ENCODE measurements at places on chromosomes 2 and 18.

- DNase-seq, result peak; percentile 52
Observed at GRCh38 chr2:231052494-231053451, 3.9 kb upstream of the PSMD1 start.

DNA sequence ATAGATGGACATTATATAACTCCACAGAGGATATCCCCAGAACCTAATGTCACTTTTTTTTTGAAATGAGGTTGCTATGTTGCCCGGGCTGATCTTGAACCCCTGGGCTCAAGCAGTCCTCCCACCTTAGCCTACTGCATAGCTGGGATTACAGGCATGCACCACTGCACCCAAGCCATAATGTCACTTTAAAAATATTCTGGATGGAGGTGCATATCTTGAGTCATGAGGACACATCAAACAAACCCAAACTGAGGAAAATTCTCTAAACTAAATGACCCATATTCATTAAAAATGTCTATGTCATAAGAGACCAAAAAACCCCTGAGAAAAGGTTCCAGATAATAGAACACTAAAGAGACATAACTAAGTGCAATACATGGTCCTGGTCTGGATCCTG is 36.3 kb downstream of the OSGEPL1 start:
- DNase-seq, result no peak

GRCh38 chr18:55869556-55870501 is 281.8 kb upstream of the TCF4 start:
- no peak for DNase-seq

GRCh38 chr2:102074152-102074783 is 68.3 kb upstream of the IL1R1 start:
- peak; percentile 87 for DNase-seq

DNA sequence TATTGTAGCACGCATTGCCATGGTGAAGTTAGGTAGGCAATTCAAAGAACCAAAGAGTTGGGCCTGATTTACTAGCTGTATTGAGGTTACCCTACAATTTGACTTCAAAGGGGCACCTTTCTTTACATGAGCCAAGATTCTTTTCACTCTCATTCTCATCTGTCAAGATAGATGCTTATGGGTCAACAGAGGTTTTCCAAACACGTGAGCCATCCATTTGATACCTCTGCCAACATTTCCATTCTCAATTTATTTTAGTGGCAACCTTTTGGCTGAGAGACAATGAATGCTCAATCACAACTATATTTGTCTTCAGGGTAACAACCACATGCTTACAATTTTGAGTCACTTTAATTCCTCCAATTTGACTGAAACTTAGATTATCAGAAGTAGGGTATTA is 370.6 kb upstream of the CDH20 start:
- DNase-seq, result no peak

GRCh38 chr2:136441979-136442714 is 323.2 kb upstream of the THSD7B start:
- no peak for DNase-seq

GRCh38 chr18:14936313-14936712 is 188.3 kb downstream of the ANKRD30B start:
- DNase-seq, result no peak

GRCh38 chr18:10926621-10927161 is 222.7 kb downstream of the PIEZO2 start:
- no peak for DNase-seq

DNA sequence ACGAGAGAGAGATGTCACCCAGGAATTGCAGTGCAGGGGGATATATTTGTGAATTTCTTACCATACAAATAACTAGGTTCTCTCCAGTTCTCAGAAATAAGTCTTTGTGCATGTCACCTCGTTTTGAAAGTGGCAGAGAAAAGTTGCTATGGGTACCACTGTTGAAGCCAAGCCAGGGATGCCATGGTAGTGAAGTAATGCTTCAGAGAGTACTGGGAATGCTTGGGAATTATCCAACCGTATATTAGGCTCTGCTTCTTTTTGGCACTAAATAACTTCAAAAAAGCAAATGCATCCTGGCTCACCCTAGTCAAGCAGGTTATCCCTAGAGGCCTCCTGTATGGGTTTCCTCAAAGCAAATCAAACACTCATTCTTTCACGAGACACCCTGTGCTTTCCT is 50.7 kb upstream of the DDX18 start:
- DNase-seq, result no peak

DNA sequence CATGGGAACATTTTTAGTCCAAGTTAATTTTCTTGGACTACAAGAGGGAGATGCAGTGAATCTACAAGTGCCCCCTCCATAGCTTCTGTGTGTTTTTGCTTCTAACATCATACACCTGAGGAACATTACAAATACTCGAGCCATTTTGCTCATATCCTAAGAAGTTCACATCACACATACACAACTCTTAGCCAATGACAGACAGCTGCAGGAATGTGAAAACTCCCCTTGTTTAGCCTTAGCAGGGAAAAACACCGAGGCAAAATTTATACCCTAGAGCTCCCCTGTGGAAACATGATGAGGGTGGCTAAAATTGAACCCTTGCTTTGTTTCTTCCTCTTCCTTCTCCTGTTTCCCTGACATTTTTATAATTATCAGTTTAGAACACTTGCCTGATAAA is 928.3 kb upstream of the NRXN1 start:
- no peak for DNase-seq

GRCh38 chr2:168685600-168686451 is 116.6 kb upstream of the NOSTRIN start:
- DNase-seq, result peak; percentile 72

DNA sequence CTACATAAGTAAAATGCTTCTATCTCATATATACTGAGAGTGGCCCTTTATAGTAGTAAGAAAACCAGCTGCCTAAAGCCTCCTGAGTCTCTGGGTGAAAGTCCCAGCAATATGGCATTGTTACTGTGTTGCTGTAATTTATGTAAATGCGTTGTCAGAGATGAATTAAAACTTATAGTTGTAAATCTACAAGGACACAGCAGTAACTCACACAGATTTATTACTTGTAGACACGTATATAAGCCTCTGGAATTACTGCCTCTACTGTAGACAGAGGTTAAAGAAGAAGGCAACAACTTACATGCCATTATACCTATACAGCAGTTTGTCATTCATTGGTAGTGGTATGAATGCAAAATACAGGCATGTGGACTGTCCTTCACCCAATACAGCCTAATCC is 169.1 kb upstream of the BOD1L2 start:
- no peak for DNase-seq

GRCh38 chr2:16546128-16546754 is 119.4 kb downstream of the CYRIA start:
- peak; percentile 27 for DNase-seq

DNA sequence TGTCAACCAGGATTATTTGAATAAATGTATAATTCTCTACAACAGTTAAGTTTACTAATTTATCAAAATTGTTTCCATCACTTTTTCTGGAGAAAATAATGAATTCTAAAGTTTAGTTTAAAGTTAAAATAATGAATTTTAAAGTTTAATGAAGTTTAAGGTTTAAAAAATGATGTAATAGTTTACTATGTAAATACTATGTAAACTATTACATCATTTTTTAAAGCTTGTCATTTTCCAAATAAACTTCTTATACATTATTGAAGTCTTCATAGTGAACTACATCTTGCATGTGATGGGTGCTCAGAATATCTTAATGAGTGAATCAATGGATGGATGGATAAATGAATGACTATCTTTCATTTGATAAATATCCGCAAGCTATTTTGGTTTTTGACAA is 38.8 kb downstream of the CD28 start:
- DNase-seq, result no peak

DNA sequence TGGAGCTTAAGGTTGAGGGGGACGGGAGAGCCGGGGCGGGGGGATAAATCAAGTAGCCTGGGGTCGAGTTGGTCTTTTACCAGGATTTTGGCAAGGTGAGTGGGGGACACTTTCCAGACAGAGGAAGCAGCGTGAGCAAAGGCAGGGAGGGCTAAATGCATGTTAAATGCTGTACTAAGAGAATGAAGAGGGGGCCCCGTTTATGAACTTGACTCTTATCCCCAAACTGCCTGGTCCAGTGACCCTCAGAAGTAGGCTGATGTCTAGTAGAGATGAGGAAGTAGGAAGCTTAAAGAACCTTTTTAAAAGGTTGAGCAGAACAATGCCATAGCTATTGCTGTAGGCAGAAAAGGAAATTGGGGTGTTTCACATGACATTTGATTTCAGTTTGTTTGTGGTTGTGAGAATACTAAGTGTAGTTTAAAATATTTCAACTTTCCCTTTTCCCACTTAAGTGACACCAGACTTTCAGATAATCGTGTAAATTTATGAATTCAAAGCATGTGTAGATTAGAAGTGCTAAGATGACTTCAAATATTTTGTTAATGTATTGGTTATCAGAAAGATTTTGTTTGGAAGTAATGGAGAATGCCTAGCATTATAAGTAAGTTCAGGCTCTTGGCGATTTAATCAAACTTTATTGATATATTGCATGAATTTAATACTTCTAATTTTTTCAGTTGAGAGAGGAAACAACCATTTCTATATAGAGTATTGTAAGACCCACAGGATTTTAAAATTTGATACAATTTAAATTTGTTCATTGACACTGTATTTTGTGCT is 1.8 kb downstream of the REL start:
- peak; percentile 61 for DNase-seq

DNA sequence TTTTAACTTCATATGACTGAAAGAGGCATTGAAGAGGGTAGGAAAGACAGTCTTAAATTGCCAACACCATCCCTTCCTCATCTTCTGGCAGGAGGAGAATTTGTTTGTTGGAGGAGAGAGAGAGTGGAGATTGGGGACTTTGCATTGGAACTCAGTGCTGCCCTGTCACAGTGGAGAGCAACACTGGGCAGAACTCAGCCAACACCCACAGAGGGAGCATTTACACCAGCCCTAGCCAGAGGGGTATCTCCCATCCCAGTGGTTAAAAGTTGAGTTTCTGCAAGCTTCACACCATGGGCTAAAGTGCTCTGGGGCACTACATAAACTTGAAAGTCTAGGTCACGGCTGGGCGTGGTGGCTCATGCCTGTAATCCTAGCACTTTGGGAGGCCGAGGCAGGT is 174.1 kb downstream of the ANKRD30B start:
- DNase-seq, result no peak

DNA sequence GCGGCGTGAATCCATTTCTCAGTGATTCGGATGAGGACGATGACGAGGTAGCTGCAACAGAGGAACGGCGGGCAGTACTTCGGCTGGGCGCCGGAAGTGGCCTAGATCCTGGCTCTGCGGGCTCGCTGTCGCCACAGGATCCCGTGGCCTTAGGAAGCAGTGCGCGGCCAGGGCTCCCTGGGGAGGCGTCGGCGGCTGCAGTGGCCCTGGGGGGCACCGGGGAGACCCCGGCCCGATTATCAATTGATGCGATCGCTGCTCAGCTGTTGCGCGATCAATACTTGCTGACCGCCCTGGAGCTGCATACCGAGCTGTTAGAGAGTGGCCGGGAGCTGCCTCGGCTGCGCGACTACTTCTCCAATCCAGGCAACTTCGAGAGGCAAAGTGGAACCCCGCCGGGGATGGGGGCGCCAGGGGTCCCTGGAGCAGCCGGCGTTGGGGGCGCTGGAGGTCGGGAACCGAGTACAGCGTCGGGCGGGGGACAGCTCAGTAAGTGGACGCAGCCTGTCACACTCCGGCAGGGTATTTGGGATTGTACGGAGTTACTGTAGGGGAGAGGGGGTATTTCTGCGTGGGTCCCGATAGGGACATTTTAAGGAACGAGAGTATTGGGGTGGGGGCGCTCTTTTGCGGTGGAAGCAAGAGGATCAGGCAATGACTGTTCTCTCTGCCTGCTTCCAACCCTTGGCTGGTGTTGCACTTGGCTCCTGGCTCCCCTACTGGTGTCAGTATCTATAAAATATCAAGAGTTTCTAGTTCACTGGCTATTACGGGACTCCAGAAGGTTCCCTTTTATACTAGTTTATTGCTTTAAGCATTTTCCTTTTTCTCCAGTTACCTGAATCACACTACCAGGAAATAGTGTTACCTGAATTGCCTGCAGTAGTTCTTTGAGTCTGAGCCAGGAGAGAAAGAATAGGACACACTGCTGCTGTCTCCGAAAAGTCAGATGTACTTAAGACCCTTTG is 772 bp downstream of the RELCH start:
- peak; percentile 55 for DNase-seq

DNA sequence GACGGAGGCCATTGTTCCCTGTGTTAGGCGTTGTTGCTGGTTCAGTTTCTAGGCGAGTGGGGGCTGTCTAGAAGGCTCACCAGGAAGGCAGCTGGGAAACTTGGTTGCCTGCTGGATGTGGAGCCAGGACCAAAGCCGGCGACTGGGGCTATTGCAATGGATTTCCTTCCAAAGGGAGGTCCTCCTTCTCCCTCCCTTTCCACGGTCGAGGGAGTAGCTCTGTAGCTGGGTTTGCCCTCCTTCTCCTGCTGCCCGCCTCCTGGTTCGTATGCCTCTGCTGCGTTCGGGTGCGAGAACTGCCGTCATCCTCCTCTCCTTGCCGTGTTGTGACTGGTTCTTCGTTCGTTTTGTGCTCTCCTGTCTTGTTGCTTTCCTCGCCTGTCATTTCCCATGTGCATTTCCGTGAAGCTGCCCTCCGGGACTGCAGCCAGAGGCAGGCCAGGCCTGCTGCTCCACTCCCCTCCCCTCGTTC is 203.4 kb downstream of the NEDD4L start:
- no peak for DNase-seq

GRCh38 chr2:176285321-176285720 is 16.1 kb downstream of the MTX2 start:
- DNase-seq, result no peak

GRCh38 chr18:33505798-33506197 is 65.3 kb upstream of the CCDC178 start:
- no peak for DNase-seq

DNA sequence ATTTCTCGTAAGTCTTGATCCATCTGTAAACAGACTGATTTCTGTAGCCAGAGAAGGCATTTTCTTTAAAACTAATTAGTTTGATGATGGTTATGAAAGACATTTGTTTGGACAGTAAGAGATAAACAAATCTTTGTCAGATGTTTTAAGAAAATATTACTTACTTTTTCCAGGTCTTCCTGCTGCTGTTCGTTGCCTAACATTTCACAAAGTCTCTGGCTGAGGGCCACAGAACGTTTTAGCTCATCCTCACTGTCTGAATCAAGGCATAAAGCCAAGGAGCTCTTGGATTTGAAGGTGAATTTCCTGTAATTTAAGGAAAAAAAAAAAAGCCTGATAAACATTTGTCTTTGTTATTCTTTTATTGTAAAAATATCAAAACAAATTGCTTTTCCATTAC is 57.8 kb downstream of the VIL1 start:
- DNase-seq, result no peak

GRCh38 chr2:31014516-31014915 is 123.7 kb downstream of the GALNT14 start:
- no peak for DNase-seq

DNA sequence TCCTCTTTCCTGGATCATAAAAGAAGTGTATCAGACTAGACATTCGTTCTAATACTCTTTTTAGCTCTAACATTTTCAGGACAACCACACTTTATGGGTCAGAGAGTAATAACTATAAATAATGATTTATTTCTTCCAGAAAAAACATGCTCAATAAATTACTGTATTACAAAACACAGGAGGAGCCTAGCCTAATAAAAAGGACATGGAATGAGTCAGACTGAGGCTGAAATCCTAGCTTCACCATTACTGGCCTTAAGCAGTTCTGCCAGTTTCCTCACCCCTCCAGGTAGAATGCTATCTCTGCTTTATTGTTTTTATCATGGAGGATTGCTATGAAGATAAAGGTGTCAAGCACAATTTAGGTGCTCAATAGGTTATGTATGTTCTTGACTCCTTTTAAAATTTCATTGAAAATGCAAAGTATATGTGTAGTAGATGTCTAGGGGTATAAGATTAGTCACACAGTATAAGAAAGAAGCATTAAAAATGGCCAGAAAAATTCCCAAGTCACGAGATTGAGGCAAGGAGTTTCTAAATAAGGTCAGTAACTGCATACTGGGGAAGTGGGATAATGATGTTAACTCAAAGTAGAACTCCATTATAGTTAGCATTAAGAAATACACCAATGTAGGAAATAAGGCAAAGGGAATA is 105.5 kb upstream of the NEUROD1 start:
- DNase-seq, result no peak

Measured in AML-193 (cell line).